ENCODE measurements at places on chromosomes 5 and 9. TPM values are rescaled to one million over a fixed set of nuclear protein-coding genes. Genes with fewer than 3 reads are reported as not detected.
A peak's percentile ranks its signal among the peaks of the same experiment; 100 is the strongest.

The ADAMTS2 gene
- 2.3 TPM for total RNA-seq

- DNase-seq = peak; percentile 23
These were observed 9.5 kb downstream of the MTRR start for GRCh38 chr5:7878381-7878873.

DNA sequence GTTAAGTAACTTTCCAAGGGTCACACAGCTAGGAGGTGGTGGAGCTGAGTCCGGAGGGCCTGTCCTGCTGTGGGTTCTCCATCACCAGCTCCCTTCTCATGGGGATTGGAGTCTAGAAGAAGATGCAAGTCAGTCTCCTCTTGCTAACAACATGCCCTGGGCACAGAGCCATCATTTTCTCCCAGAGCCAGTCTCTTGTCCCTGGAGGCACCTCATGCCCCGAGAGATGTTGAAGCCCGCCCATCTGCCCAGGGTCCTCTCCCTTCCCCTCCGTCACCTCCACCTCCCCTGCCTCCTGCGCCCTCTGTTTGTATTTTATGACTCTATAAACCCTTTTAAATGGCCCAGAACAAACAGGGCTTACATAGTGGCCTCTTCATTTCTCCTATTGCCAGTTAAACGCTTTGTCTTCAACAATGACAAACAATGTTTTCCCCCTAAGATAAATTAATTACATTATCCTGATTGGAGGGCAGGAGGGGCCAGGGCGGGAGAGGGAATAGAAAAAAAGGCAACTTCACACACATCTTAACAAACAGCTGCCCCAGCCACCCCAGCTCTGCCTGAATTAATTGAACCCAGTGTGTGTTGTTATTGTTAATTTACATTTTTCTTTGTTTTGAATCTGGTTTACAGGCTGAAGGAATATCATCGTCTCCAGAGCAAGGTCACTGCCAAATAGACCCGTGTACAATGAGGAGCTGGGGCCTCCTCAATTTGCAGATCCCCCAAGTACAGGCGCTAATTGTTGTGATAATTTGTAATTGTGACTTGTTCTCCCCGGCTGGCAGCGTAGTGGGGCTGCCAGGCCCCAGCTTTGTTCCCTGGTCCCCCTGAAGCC lies 55.8 kb downstream of the ASS1 start:
- DNase-seq = no peak

- DNase-seq = no peak
These were observed 37.4 kb downstream of the ELOVL7 start for GRCh38 chr5:60806591-60807243.

The SV2C gene
- 0.04 TPM for total RNA-seq

DNA sequence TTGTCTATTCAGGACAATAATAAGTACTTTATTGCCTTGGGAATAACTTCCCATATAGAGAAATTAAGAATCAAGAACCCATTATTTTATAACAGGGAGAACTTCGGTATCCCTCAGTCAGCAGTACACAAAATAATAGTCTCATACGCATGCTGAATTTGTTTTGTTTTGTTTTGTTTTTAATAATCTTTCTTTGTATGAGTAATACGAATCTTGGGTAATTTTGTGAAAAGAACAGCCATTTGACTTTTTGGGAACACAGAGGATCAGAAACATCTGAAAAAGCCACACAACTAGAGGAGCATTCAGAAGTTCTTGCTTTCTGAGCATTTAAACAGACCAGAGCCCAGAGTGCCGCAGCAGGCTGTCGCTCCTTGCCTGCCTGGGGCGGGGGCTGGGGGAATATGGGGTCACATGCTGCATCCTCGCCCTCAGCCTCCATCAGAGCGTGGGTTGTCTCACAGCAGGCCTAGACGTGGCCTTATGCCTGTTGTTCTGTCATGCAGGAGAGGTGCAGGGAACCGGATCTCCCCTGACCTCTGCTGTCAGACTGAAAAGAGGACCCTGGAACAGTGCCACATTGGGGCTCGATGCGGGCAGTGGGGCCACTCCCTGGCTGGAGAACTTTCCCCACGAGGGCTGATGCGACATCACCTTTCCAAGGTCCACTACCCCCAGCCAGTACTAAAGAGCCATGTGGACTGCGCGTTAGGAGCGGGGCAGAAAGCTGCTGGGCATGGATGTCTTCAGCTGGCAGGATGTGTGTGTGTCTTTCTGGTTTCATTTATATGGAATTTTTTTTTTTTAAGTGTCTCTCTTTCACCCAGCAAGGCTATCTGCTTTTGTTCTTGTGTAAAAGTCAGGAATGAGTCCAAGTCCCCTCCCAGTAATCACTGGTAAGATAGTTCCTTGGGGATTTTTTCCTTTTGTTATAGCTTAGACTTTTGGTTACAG lies 133.4 kb upstream of the OTULINL start:
- no peak for DNase-seq

- DNase-seq = no peak
These were observed 610.6 kb downstream of the CDH12 start for GRCh38 chr5:22242532-22242931.

The BAAT gene
- not detected for total RNA-seq

- no peak for DNase-seq
These were observed 7.9 kb upstream of the RAI14 start for GRCh38 chr5:34648039-34648839.

GRCh38 chr9:134960701-134961181 lies 43.0 kb upstream of the FCN1 start:
- DNase-seq = no peak

DNA sequence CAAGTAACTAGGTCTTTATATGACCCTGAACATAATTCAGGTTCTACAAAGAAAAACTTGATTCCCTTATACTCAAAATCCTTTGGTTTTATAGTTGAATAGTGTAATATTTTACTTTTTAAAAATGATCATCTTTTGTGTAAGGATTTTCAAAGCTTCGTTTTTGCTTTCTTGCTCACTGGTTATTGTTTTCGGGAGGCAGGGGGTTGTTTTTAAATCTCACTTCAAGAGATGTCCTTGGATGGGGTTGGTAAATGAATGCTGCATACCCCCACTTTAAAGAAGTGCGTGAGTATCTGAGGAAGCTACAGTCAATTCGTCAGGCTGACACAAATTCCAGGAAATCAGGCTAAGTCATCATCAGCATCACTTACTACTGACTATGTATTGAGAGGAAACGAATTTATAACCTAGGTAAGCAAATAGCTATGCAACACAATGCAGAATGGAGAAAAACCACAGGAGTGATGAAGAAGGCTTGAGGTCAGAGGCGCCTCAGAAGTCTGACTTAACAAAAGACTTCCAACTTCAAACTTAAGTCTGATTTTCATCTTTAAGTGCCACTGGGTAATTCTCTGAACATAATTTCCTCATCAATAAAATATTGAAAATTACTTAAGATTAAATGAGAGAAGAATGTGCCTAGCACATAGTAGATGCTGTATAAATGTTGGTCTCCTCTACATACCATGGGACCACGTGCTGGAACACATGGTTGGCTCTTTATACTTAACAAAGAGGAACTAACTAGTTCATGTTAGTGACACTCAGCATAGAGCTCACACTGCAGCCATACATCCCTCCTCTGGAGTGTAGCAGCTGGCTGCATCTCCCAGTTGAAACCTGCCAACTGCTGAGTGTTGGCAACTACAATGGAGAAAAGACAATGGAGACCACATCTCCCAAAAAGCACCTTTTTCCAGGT lies 106.0 kb upstream of the KIF2A start:
- DNase-seq = no peak

GRCh38 chr5:41835645-41836044 lies 34.6 kb downstream of the OXCT1 start:
- peak; percentile 63 for DNase-seq

DNA sequence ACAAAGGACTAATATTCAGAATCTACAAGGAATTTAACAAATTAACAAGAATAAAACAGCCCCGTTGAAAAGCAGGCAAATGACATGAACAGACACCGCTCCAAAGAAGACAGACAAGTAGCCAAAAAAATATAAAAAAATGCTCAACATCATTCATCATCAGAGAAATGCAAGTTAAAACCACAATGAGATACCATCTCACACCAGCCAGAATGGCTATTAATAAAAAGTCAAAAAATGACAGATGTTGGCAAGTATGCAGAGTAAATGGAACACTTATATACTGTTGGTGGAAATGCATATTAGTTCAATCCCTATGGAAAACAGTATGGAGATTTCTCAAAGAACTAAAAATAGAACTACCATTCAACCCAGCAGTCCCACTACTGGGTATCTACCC lies 302.7 kb upstream of the RGMB start:
- no peak for DNase-seq

- DNase-seq = no peak
These were observed 368.4 kb downstream of the CDH18 start for GRCh38 chr5:19619571-19619970.

DNA sequence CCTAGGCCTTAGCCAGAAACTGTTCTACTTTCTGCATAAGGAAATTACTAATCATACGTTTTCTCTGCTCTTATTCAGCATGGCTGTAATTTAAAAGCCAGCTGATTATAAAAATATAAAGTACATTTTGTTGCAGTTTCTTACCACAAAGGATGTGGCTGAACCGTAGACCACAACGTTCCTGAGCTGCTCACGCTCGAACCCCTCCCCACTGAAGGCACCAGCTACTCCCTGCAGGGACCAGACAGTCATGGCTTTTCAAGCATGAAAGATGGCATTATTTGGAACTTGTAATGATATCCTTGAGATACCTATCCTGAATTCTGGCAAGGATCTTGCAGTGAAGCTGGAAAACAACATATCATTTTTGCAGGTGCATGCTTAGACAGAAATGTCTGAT lies 91.8 kb upstream of the DMRT1 start:
- DNase-seq = no peak

The C9 gene
- not detected for total RNA-seq

DNA sequence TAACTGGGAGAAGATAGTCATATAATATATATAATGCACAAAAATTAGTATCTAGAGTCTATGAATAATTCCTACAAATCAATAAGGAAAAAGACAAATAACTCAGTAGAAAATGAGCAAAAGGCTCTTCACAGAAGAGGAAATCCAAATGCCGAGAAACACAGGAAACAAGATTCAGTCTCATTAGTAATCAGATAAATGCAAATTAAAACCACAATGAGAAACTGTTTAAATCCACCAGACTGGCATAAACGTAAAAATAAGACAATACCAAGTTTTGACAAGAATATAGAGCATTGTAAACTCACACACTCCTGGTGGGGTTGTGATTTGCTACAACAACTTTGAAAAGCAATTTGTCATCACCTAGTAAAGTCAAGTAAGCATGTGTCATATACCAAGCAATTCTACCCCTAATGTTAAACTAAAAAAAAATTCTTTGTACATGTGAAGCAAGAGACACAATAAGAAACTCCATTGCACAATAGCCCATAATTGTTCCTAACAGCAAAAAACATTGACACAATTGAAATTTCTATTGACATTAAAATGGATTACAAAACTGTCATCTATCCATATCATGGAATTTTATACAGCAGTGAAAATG lies 21.0 kb upstream of the UBLCP1 start:
- DNase-seq = no peak

DNA sequence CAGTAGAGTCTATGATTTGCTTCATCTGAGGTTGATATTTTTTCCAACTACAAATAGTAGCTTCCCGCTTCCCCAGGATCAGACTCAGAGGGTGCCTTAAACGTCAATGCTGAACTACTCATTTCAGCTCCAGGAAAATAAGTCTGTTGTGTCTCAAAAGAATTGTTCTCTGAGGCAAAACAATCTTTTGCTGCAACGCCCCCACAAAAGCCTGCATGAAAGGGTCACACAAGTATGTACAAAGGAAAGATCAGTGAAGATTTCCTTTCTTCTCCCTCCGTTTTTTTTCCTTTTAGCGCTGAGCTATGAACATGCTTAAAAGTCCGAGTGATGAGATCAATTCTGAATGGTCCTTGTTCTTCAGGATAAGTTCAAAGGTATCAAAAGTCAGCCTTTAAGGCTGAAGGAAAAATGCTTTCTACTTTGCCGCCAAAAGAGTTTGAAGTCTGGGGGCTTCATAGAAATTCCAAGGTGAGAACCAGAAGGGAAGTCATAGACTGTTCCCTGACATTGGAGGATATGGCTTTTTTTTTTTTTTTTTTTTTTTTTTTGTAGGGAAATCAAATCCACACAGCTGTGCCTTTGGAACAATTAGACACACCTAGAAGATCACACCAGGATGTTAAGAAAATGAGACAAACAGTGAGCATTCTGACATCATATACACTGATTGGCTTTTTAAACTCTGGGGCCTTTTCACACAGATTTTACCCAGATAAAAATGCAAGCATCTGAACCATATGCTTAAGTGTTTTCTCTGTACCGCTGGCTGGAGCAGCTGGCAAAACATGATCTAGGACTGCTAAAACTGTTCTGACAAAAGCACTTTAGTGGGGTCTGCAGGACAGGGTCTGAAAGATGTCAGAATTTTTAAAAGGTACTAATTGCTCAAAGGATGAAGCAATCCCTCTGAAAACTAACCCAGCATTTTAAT lies 329.3 kb downstream of the ENC1 start:
- no peak for DNase-seq

DNA sequence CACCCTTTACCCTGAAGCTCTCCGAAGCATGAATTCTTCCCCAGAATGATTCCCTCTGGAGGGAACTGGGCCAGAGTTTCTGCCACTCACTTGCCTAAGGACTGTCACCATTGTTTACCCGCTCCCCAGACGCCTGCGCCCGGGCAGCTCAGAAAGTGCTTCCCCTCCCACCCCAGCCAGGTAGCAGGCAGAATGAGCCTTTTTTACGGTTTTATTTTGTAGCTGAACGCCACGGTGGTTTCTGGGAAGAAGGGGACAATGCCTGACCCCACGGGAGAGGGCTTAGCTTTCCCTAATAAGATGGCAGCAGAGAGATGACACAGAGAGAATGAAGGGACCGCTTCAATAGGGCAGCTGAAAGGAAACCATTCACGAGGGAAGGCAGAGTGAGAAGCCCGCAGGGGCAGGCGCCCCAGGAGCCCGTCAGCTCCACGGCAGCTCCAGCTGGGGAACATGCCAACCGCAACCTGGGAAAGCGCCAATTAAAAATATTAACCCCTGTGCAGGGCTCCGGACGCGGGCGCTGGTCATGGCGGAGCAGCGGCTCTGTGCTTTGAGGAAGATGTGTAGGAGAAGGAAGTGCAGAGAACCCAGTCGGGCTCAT lies 20.4 kb upstream of the NTNG2 start:
- no peak for DNase-seq

DNA sequence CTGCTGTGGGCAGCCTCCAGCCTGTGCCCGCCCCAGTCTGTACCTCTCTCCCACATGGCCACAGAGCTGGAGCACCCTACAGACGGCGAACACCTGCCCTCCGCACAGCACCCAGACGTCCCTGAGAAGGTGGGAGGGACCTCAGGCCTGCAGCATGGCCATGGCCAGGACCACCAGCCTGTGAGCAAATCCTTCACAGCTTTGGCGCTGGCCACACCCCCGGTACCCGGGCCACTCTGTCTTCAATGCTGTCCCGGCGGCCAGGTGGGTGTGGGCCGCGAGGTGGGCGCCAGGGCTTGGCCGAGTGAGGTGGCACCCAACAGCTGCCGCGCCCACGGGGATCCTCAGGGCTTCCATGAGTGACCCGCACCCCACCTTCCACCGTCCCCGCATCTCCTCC lies 18.7 kb downstream of the NOTCH1 start:
- DNase-seq = no peak

- no peak for DNase-seq
These were observed 5.9 kb downstream of the CDKN2A start for GRCh38 chr9:21988056-21988990.

GRCh38 chr5:80905405-80905804 lies 54.8 kb upstream of the RASGRF2 start:
- no peak for DNase-seq

The IFNB1 gene
- not detected for total RNA-seq

Measured in kidney epithelial cell (primary cell).